NCI-H2081 (cell line): ENCODE measurements at places on chromosomes 5 and 9.

GRCh38 chr5:1943481-1943880, 60.8 kb upstream of the IRX4 start:
- DNase-seq = no peak

DNA sequence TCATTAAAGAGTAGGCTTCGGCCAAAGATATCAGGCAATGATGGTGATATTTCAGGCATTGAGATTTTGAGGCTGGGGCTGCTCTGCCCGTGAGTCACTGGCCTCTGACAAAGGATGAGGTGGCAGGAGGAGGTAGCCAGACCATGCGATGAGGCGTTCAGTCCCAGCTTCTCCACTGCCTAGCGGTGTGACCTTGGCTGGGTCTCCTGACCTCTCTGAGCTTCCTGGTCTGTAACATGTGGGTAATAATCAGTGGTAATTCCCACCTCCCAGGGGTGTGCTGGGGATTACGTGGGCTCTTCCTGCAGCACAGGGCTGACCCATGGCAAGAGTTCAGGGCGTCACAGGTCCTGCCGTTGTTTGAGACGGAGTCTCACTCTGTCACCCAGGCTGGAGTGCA, 73.2 kb upstream of the RAPGEF1 start:
- no peak for DNase-seq

- DNase-seq = no peak
Observed at GRCh38 chr5:117271656-117272055, 697.0 kb upstream of the SEMA6A start.

- no peak for DNase-seq
Observed at GRCh38 chr5:66841264-66841663, 245.1 kb downstream of the MAST4 start.
